ENCODE measurements at places on chromosomes 11 and 22.

DNA sequence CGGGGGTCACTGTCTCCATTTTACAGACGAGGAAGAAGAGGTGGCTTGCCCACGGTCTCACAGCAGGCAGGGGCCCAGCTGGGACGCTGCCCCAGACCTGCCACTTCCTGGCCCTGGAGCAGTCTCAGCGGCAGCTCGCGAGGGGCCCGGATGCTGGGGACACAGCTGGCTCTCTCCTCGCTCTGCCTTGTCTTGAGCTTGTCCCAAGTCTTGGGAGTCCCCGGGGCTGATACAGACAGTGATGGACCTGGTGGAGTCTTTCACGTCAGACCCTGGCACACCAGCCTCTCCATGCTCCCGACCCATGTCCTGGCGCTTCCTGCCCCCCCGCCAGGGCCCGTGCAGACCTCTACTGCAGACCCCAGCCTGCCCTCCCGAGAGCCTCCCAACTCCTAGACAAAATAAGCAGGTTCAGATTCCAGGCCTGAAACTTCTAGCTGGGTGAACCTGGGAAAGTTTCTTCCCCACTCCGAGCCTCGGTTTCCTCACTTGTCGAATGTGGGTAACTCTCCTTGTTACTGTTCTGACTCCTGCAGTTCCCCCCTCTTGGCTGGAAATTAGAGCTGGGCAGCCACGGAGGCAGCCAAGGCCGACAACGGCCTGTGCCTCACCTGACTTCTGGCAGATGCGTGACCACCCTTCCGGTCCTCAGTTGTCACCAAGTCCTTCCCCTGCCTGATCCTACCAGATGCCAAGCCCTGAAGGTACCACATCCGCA is 145.4 kb downstream of the CACNA1I start:
- no peaks in the 10 kb centered on the region for H3K36me3 ChIP-seq
- no peak overlapping the region for H3K27ac ChIP-seq
- no peaks in the 10 kb centered on the region for H3K4me1 ChIP-seq
- H3K27me3 ChIP-seq, result peaks cover 64% of the 10 kb centered on the region
- no peak overlapping the region for H3K4me3 ChIP-seq

- H3K36me3 ChIP-seq, result no peaks in the 10 kb centered on the region
- H3K27ac ChIP-seq, result no peak overlapping the region
- peaks cover 13% of the 10 kb centered on the region for H3K27me3 ChIP-seq
- no peak overlapping the region for H3K4me3 ChIP-seq
- H3K4me1 ChIP-seq, result 0 out of 2 replicates have a peak, but pooled peaks cover 5% of the 10 kb centered on the region
These were observed 8.0 kb downstream of the POU2AF1 start for GRCh38 chr11:111370902-111371578.

GRCh38 chr11:30377347-30377746 is 54.4 kb downstream of the ARL14EP start:
- H3K36me3 ChIP-seq, result no peaks in the 10 kb centered on the region
- H3K27me3 ChIP-seq, result no peaks in the 10 kb centered on the region
- no peaks in the 10 kb centered on the region for H3K4me1 ChIP-seq

GRCh38 chr11:65225279-65226102 is 36.3 kb upstream of the POLA2 start:
- no peaks in the 10 kb centered on the region for H3K36me3 ChIP-seq
- peak overlapping the region; percentile 72 for H3K27ac ChIP-seq
- DNase-seq, result peak; percentile 18

- H3K4me1 ChIP-seq, result peaks cover 7% of the 10 kb centered on the region
- no peak overlapping the region for H3K27ac ChIP-seq
- H3K4me3 ChIP-seq, result peak overlapping the region; percentile 34
- H3K27me3 ChIP-seq, result peaks cover 22% of the 10 kb centered on the region
- DNase-seq, result peak; percentile 57
These were observed 93.9 kb downstream of the TECTA start for GRCh38 chr11:121194731-121195596.

DNA sequence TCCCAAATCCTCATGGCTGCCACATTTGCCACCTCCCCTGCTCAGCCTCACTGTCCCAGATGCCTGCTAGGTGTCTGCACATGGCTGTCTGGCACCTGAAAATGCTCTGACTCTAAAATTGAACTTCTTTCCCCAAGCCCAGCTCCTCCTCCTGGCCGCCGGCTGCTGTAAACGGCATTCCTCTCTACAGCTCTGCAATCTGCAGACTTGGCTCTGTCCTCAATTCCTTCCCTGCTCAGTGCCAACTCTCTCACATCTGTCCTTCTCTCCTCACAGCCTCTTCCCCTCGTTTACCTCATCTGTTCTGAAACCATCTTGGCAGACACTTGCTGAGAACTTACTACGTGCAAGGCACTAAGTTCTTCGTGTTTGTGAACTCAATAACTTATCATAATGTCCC is 169.4 kb upstream of the SYT13 start:
- H3K36me3 ChIP-seq, result no peaks in the 10 kb centered on the region

- no peaks in the 10 kb centered on the region for H3K27me3 ChIP-seq
- no peak for DNase-seq
- no peak overlapping the region for H3K4me3 ChIP-seq
These were observed 10.1 kb upstream of the OR4A15 start for GRCh38 chr11:55357560-55358184.

GRCh38 chr11:74592063-74592440 is 330 bp upstream of the POLD3 start:
- peak overlapping the region; percentile 99 for H3K4me3 ChIP-seq

DNA sequence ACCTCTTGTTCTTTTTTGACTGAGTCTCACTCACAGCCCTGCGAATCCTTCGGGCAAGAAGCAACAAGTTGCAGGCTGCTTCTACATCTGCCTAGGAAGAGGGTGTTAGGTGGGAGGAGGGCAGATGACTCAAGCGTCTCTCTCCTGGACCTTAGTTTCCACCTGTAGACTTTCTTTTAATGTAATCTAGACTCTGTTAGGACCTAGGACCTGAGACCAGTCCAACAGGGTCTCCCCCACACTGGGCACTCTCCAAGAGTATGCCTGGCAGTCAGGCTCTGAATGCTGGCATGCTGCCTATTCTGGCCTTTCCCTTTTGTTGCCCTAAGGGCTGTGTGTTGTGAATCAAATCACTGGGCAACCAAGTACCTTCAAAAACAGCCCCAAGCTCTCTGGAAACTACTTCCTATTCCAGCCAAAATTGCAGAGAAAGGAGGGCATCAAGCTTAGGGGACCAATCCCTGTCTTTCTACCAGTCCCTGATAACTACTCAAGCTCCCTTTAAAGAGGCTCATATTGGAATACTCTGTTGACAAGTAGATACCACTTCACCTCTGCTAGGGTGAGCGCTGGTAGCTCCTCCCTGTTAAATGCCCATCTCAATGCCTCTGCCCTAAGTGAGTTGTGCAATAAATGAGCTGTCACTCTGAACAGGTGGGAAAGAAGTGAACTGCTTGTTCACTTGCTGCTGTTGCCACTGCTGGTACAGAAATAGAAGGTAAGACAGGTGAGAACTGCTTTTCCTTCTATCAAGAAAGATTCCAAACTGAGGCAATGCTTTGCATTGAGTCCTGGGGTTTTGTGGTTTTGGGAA is at the start of gene BBOX1:
Gene BBOX1, plus strand, starts transcription at position 514 of the 814 bp plus-strand sequence. CDS start 14,616 bp downstream, outside the sequence.
- peaks cover 7% of the 10 kb centered on the region for H3K27me3 ChIP-seq
- no peak within 1 kb of the TSS for H3K4me3 ChIP-seq
- H3K27ac ChIP-seq, result peak within 1 kb of the TSS; percentile 3
- H3K36me3 ChIP-seq, result peaks cover 12% of the 10 kb centered on the region
- H3K4me1 ChIP-seq, result peaks cover 15% of the 10 kb centered on the region

GRCh38 chr11:66617155-66617834 is 865 bp downstream of the RBM14 start:
- peaks cover 27% of the 10 kb centered on the region for H3K36me3 ChIP-seq
- DNase-seq, result peak; percentile 32
- H3K4me3 ChIP-seq, result peak overlapping the region; percentile 95
- H3K27ac ChIP-seq, result peak overlapping the region; percentile 97

DNA sequence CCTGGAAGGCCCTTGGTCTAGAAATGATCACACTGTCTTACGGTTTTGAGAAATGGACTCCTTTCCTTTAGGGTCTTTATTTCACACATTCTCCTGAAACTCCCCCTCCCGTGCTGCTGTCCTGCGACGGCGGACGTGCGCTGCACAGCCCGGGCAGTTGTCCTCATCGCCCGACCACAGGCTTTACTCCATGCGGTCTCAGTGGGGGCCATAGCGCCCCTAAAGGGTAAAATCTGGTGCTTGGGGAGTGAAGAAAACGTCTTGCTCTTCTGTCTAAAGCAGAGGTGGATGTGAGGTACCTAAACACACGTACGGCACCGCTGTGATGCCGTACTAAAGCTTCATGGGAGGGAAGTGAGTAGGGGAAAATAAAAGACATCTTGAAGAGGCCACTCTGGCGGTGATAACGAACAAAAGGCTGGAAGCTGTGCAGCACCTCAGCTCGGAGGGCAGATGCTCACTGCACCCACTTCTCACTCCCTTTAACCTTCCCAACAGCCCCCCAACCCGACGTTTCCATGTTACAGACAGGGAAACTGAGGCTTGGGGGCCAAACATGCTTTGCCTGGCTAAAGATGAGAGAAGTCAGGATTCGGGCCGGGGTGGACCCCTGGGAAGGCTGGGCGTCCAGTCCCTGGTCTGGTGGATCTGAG is 22.6 kb downstream of the MPPED1 start:
- H3K27me3 ChIP-seq, result peaks cover 7% of the 10 kb centered on the region
- H3K4me1 ChIP-seq, result no peaks in the 10 kb centered on the region
- no peaks in the 10 kb centered on the region for H3K36me3 ChIP-seq

- H3K27me3 ChIP-seq, result peaks cover 2% of the 10 kb centered on the region
- peaks cover 25% of the 10 kb centered on the region for H3K4me1 ChIP-seq
- H3K27ac ChIP-seq, result no peak overlapping the region
These were observed 760 bp downstream of the ZNRF3 start for GRCh38 chr22:28883917-28884746.

DNA sequence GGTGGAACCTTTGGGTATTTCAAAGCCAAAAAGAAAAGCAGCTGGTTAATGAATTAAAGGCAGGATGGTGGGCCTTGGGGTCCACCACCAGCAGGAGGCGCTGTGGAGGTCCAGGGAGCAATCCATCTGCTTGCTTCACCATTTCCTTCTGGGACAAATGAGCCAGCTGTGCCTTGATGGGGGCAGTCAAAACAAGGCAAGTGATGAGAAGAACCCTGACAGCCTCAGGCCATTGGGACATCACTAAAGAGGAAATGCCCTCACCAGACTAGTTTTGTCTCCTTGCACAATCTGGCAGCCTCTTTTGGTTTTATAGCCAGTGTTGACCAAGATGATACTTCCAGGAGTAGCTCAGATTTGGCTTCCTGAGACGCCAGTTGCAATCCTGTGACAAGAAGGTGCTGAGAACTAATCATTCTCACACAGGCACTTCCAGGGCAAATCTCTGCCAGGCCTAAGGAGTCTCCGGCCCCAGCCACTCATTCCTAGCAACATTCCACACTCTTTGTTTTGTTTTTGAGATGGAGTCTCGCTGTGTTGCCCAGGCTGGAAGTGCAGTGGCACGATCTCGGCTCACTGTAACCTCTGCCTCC is 38.2 kb upstream of the WEE1 start:
- no peak overlapping the region for H3K4me3 ChIP-seq
- H3K36me3 ChIP-seq, result no peaks in the 10 kb centered on the region
- H3K27me3 ChIP-seq, result no peaks in the 10 kb centered on the region
- H3K27ac ChIP-seq, result peak overlapping the region; percentile 60
- H3K4me1 ChIP-seq, result peaks cover 26% of the 10 kb centered on the region

DNA sequence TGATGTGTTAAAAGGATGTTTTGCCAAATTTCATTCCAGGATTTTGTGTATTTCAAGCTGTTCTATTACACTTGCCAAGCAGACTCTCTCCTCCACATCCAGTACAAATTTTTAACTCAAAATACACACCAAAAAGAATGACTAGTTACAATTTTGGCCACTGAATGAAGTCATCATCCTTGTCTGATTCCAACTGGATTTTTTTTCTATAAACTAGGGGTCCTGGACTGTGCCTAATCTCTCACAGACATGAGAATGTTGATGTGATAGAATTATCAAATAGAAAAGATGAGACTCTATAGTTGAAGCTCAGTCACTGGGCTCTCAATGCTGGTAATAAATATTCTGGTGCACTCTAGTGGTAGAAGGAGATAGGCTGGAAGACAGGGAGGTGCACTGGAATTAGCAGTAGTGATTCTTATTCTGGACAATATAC is 85.8 kb downstream of the FANCF start:
- no peak for DNase-seq
- H3K27me3 ChIP-seq, result no peaks in the 10 kb centered on the region

DNA sequence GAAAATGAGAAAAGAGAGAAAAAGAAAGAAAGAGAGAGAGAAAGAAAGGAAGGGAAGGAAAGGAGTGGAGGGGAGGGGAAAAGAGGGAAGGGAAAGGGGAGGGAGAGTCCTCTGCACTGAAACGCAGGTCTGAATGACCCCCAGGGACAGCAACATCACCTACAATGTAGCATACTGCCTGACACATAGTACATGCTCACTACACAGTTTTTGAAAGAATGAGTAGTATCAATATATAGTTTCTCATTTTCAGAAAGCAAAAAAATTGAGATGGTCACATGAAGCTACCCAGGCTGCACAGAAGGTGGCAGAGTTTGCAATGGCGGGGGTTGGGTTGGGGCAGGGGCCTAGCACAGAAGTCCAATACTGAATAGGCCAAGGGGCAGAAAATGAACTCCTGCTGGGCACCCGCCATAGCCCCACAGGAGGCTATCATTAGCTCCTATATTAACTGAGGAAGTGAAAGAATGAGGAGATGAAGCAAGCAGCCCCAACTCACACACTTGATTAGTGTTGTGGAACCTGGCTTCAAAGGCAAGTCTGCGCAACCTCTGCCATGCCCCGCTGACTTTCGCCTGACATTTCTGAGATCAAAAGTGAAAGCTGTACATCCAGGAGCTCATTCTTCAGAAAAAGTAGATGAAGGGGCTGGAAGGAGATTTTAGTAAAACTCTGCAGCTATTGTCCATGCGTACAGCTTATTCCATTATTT is 241.2 kb upstream of the SYN3 start:
- no peak overlapping the region for H3K4me3 ChIP-seq
- H3K27ac ChIP-seq, result no peak overlapping the region
- H3K4me1 ChIP-seq, result no peaks in the 10 kb centered on the region
- no peaks in the 10 kb centered on the region for H3K27me3 ChIP-seq
- no peaks in the 10 kb centered on the region for H3K36me3 ChIP-seq

DNA sequence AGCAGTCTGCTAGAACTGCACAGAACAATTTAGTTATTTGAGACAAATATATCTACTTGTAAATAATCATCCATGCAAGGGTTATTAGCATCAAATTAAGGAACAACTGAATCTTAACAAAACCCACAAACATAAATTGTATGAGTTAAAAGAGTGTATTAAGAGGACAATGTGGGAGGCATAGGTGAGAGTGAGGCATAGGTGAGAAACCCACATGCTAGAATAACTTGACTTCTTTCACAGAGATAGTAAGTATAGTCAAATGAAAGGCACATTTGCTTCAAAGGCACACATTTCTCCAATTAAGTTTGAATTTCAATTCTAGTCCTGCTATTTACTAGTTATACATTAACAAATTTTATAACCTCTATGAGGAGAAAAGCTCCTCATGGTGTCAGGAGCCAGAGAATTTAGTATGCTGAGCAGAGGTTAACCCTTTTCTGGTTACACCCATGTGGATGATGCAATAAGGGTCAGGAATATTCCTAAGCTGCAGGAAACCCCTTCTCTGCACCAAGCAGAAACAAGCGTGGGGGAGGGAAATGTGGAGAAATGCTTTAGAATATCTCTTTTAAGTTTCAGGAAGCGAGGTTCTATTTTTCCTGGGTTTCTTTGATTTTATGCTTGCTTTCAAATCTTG is 264.2 kb downstream of the GRM5 start:
- no peaks in the 10 kb centered on the region for H3K27me3 ChIP-seq
- no peaks in the 10 kb centered on the region for H3K4me1 ChIP-seq
- no peak overlapping the region for H3K4me3 ChIP-seq
- H3K27ac ChIP-seq, result no peak overlapping the region
- no peaks in the 10 kb centered on the region for H3K36me3 ChIP-seq
- no peak for DNase-seq

GRCh38 chr11:119671051-119671450 is 57.9 kb downstream of the NECTIN1 start:
- H3K27ac ChIP-seq, result no peak overlapping the region
- no peak overlapping the region for H3K4me3 ChIP-seq
- DNase-seq, result peak; percentile 20
- H3K4me1 ChIP-seq, result peaks cover 11% of the 10 kb centered on the region
- H3K27me3 ChIP-seq, result no peaks in the 10 kb centered on the region
